K562 (cell line): ENCODE measurements at places on chromosomes 12 and 14.

GRCh38 chr14:100698066-100698465 is 28.6 kb upstream of the DLK1 start:
- no peak overlapping the region for H3K4me3 ChIP-seq
- no peaks in the 10 kb centered on the region for H3K36me3 ChIP-seq
- no peak for DNase-seq
- H3K27me3 ChIP-seq, result no peaks in the 10 kb centered on the region
- peaks cover 57% of the 10 kb centered on the region for H3K4me1 ChIP-seq

- H3K4me1 ChIP-seq, result no peaks in the 10 kb centered on the region; the same call in 2 of the 3 replicates
- H3K27me3 ChIP-seq, result peaks cover 18% of the 10 kb centered on the region
- no peak overlapping the region for H3K4me3 ChIP-seq
These were observed 3.6 kb upstream of the BATF start for GRCh38 chr14:75518625-75519024.

DNA sequence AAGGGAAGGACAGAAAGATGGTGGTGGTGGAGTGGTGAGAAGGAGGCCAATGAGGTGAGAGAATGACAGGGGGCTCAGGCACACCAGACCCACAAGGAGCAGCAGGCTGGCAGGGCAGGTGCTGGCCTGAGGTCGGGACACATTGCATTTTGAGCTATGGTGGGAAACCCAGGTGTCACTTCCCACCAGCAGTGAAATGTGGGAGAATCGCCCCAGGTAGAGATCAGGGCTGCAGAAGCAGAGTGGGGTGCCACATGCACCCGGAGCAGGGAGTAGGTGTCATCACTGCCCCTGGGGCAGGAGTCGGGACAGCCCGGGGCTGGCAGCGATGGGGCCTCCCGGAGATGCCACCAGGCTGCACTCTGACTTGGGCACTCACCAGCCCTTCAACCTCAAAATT is 315.8 kb downstream of the BCL11B start:
- no peaks in the 10 kb centered on the region for H3K4me1 ChIP-seq
- DNase-seq, result no peak
- H3K36me3 ChIP-seq, result no peaks in the 10 kb centered on the region
- H3K27me3 ChIP-seq, result peaks cover 14% of the 10 kb centered on the region
- no peak overlapping the region for H3K4me3 ChIP-seq

GRCh38 chr14:28340816-28341215 is 425.8 kb upstream of the FOXG1 start:
- no peak for DNase-seq
- H3K4me1 ChIP-seq, result no peaks in the 10 kb centered on the region
- no peak overlapping the region for H3K27ac ChIP-seq
- H3K4me3 ChIP-seq, result no peak overlapping the region
- no peaks in the 10 kb centered on the region for H3K27me3 ChIP-seq
- H3K36me3 ChIP-seq, result no peaks in the 10 kb centered on the region

DNA sequence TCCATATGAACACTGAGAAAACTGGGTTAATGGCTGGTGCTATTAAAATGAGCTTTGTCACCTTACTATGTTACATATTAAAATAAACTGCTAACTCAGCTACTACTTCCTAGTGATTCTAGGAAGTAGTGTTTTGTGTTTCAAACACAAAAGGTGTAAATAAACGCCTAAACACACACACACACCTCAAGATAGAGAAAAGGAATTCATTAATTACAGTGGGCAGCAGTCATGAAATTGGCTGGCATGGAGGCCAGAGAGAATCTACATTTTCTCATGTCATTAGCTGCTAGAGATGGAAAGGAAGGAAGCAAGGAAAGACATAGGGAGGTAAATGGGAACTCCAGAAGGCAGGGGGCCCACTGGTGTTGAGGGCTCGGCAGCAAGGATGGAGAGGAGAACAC is 787 bp upstream of the PRMT5 start:
- H3K27me3 ChIP-seq, result no peaks in the 10 kb centered on the region
- peaks cover 33% of the 10 kb centered on the region for H3K36me3 ChIP-seq
- H3K4me1 ChIP-seq, result peaks cover 5% of the 10 kb centered on the region; the same call in 1 of the 3 replicates
- peak overlapping the region; percentile 76 for H3K27ac ChIP-seq

- H3K36me3 ChIP-seq, result no peaks in the 10 kb centered on the region
- H3K4me3 ChIP-seq, result no peak overlapping the region
- H3K27ac ChIP-seq, result no peak overlapping the region
These were observed 23.9 kb downstream of the SLC7A8 start for GRCh38 chr14:23159532-23159931.

- peaks cover 4% of the 10 kb centered on the region; the same call in 2 of the 3 replicates for H3K4me1 ChIP-seq
- no peak overlapping the region for H3K4me3 ChIP-seq
- no peak overlapping the region for H3K27ac ChIP-seq
- H3K27me3 ChIP-seq, result no peaks in the 10 kb centered on the region
- no peak for DNase-seq
These were observed 135.8 kb upstream of the PLXNC1 start for GRCh38 chr12:94012590-94012989.

GRCh38 chr12:67705394-67706370 is 57.1 kb downstream of the DYRK2 start:
- H3K27me3 ChIP-seq, result no peaks in the 10 kb centered on the region
- H3K4me1 ChIP-seq, result no peaks in the 10 kb centered on the region
- H3K36me3 ChIP-seq, result no peaks in the 10 kb centered on the region
- no peak overlapping the region for H3K4me3 ChIP-seq
- no peak for DNase-seq

DNA sequence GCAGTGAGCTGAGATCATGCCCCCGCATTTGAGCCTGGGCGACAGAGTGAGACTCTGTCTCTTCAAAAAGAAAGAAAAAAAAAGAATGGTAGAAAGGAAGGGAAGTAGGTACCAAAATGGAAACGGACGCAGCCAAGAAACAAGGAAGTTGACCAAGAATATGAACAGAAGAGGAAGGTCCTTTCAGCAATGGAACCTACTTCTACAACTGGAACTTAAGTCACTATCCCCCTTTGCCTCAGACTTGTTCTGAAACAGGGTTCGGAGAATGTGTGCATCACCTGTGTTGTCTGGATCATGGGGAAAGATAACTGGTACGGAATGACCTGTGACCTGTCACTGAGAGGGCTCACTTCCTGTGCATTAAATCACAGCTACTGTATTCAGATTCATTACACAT is 43.9 kb upstream of the RNASE1 start:
- no peak overlapping the region for H3K4me3 ChIP-seq
- H3K36me3 ChIP-seq, result no peaks in the 10 kb centered on the region
- no peak overlapping the region for H3K27ac ChIP-seq
- no peak for DNase-seq

- H3K27ac ChIP-seq, result no peak overlapping the region
- H3K4me3 ChIP-seq, result no peak overlapping the region
- DNase-seq, result peak; percentile 12
These were observed 37.8 kb downstream of the MYO1H start for GRCh38 chr12:109385339-109386058.

DNA sequence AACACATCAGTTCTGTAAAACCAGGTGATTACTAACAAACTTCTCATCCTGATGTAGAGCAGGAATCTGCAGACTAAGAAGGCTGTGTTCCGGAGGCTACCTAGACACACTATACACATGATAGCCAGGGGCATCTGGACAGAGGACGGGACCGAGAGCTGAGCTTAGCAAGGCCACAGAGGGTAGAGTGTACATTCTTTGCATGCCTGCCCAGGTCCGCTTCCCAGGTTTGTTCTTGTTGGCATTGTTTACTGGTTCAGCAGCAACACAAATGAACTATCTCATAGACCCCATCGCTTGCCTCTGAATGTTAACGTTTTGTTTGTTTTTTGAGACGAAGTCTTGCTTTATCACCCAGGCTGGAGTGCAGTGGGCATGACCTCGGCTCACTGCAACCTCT is 17.7 kb upstream of the TEAD4 start:
- peaks cover 6% of the 10 kb centered on the region; the same call in 1 of the 3 replicates for H3K4me1 ChIP-seq
- H3K4me3 ChIP-seq, result no peak overlapping the region
- no peaks in the 10 kb centered on the region; the same call in 2 of the 3 replicates for H3K36me3 ChIP-seq
- no peak overlapping the region for H3K27ac ChIP-seq
- no peaks in the 10 kb centered on the region for H3K27me3 ChIP-seq

- DNase-seq, result peak; percentile 87
- peak within 1 kb of the TSS; percentile 89 for H3K27ac ChIP-seq
- H3K4me1 ChIP-seq, result peaks cover 8% of the 10 kb centered on the region; the same call in 1 of the 2 replicates
- peak within 1 kb of the TSS; percentile 62 for H3K4me3 ChIP-seq
These were observed at the start of gene RNU6-8 for GRCh38 chr14:32202998-32203882. Gene RNU6-8, minus strand, starts transcription at chr14:32203269.

- H3K36me3 ChIP-seq, result no peaks in the 10 kb centered on the region
- no peak for DNase-seq
- H3K27ac ChIP-seq, result no peak overlapping the region
These were observed 1428.3 kb downstream of the AACS start for GRCh38 chr12:126493366-126494108.

DNA sequence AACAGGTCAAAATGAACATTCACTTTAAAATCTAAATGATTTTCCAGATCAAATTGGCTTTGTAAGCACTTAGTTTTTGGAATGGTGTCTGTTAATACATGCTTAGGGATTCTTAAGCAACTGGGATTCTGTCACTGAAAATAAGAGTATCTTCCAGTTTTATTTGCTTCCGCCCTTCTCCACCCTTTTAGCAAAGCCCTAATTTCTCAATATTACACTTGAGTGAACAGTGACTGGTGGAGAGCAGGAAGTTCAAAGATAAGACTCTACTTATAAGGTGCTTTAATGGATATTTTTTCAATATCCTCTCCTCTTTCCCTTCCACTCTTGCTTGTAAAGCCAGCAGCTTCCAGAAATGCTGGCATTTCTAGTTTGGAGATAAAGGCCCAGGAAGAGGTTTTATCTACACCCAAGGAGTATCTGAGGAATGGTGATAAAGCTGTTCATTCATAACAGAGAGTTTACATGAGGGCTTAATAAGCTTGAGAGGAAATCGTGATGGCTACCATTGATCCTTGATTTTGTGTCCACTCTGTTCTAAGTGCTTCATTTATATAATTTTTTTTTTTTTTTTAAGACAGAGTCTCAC is 265.9 kb upstream of the PRICKLE1 start:
- H3K27ac ChIP-seq, result no peak overlapping the region
- no peak overlapping the region for H3K4me3 ChIP-seq
- DNase-seq, result no peak
- no peaks in the 10 kb centered on the region for H3K27me3 ChIP-seq
- H3K4me1 ChIP-seq, result no peaks in the 10 kb centered on the region
- H3K36me3 ChIP-seq, result no peaks in the 10 kb centered on the region

DNA sequence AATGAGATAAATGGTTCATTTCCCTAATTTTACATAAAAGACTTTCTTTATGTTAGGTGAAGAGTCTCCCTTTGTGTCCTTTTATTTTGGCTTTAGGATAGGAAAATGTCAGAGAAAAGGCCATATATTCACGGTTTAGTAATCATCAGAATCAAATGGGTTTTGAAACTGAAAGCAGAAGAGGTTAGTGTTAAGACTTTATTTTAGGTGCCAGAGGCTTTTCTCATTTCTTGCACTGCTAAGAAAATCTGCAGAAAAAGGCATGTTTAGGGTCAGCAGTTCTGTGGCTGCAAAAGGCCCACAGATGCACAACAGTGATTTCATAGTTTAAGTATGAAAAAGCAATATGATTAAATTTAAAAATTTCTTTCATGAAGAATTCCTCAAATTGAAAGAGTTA is 80.4 kb upstream of the SINHCAF start:
- no peak overlapping the region for H3K4me3 ChIP-seq
- no peaks in the 10 kb centered on the region for H3K36me3 ChIP-seq
- no peak overlapping the region for H3K27ac ChIP-seq
- no peaks in the 10 kb centered on the region for H3K27me3 ChIP-seq
